ENCODE measurements at places on chromosomes 13 and 19.
A peak's percentile ranks its signal among the peaks of the same experiment; 100 is the strongest.

DNA sequence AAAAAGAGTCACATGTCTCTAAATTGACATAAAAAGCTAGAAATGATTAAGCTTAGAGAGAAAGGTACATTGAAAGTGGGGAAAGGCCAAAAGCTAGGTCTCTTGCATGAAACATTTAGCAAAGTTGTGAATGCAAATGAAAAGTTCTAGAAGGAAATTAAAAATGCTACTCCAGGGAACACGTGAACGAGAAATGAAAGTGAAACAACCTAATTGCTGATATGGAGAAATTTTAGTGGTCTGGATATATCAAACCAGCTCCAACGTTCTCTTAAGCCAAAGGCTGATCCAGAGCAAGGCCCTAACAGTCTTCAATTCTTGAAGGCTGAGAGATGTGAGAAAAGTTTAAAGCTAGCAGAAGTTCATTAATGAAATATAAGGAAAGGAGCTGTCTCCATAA is 419.8 kb downstream of the SLITRK6 start:
- DNase-seq, result no peak
- no peak overlapping the region for H3K27ac ChIP-seq
- H3K4me1 ChIP-seq, result no peaks in the 10 kb centered on the region
- H3K4me3 ChIP-seq, result no peak overlapping the region
- H3K27me3 ChIP-seq, result no peaks in the 10 kb centered on the region

DNA sequence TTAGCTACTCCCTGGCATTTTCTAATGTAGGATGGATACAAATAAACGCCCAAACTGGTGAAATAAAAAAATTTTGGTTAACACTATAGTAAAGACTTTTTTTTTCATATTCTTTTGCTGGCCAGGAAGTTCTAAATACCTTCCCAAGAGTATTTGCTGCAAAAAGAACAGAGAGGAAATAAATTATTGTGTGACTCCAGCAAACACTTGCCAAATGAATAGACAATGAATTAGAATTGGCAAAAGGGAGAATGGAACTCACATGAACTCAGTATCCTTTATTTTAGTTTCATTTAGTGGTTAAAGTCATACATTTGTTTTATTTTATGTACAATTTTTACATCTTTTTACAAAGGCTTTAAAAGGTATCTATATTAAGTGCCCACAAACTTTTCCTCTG is 58.1 kb downstream of the LACC1 start:
- no peak for DNase-seq
- H3K4me3 ChIP-seq, result no peak overlapping the region
- H3K27ac ChIP-seq, result no peak overlapping the region
- no peaks in the 10 kb centered on the region for H3K4me1 ChIP-seq
- H3K27me3 ChIP-seq, result no peaks in the 10 kb centered on the region

DNA sequence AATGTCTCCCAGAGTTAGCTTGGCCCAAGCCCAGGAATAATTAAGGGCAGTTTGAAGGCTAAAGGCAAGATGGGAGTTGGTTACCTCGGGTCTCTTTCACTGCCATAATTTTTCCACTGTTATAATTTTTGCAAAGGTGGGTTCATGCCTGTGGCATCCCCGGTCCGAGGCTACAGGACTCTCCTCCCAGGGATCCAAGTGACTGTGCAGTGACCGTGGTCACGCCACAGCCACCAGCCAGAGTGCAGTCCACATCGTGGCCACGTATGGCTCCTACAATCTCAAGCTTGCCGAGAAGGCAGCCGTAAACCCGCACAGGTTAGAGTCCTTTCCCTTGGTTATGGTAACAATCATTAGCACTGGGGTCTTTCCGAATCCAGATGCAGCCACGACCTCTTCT is 36.8 kb downstream of the C13orf46 start:
- H3K4me3 ChIP-seq, result no peak overlapping the region
- no peaks in the 10 kb centered on the region for H3K27me3 ChIP-seq
- no peaks in the 10 kb centered on the region for H3K36me3 ChIP-seq

DNA sequence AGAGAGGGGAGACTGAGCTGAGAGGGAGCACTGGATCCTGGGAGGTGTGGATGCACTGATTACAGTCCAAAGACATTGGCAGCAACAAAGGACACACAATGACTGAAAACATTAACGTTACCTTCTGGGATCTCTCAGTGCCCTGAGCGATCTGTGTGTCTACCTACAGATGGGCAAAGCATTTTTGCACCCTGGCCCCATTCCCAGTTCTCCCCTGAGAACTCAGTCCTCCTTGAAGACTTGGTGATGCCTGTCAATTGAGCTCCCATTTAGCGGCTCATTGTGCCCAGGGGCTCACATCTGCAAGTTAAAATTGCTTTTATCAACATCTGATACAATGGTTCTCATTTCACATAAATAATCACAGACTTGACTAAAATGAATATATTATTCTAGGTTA is 62.5 kb downstream of the CDADC1 start:
- peak overlapping the region; percentile 92 for H3K27ac ChIP-seq
- no peaks in the 10 kb centered on the region for H3K27me3 ChIP-seq
- H3K4me3 ChIP-seq, result no peak overlapping the region
- H3K4me1 ChIP-seq, result peaks cover 87% of the 10 kb centered on the region
- DNase-seq, result no peak

DNA sequence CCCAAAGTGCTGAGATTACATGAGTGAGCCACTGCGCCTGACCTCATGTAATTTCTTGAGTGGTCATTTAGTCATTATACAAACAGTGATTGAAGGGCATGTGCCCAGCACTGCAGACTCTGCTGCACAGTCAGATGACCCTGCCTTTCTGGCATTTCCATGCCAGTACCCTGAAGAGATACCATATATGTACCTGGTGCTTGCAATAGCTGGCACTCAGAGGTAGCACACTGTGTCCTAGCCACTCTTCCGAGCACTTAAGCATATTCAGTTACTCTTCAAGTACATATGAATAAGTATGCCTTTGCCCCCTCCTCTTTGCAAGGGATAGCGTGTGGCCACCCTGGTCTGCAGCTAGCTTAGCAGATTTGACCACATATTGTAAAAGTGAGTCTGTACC is 15.5 kb downstream of the STX10 start:
- peaks cover 5% of the 10 kb centered on the region for H3K36me3 ChIP-seq
- DNase-seq, result no peak
- H3K4me1 ChIP-seq, result no peaks in the 10 kb centered on the region
- H3K27me3 ChIP-seq, result no peaks in the 10 kb centered on the region
- H3K4me3 ChIP-seq, result no peak overlapping the region

DNA sequence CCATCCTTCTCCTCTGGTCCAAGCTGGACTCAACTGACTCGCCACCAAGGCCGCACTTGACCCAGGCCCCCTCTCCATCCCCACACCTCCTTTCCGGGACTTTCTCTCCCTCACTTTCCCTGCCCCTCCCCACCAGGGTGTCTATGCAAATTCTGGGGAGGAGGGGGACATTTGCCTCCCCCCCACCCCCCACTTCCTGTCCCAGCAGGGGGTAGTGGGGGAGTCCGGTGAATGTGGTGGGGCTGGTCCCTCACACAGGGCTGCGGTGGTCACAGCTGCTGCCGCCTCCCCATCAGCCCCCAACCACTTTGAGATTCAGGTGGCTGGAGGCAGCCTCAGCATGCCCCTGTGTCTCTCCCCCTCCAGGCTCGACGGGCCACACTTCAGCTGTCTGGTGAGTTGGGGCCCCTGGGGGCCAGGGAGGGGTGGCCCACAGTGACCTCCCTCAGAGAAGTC is 870 bp downstream of the SPIB start:
- DNase-seq, result no peak
- no peak overlapping the region for H3K27ac ChIP-seq
- H3K4me3 ChIP-seq, result peak overlapping the region; percentile 38
- H3K36me3 ChIP-seq, result no peaks in the 10 kb centered on the region
- peaks cover 14% of the 10 kb centered on the region for H3K4me1 ChIP-seq

DNA sequence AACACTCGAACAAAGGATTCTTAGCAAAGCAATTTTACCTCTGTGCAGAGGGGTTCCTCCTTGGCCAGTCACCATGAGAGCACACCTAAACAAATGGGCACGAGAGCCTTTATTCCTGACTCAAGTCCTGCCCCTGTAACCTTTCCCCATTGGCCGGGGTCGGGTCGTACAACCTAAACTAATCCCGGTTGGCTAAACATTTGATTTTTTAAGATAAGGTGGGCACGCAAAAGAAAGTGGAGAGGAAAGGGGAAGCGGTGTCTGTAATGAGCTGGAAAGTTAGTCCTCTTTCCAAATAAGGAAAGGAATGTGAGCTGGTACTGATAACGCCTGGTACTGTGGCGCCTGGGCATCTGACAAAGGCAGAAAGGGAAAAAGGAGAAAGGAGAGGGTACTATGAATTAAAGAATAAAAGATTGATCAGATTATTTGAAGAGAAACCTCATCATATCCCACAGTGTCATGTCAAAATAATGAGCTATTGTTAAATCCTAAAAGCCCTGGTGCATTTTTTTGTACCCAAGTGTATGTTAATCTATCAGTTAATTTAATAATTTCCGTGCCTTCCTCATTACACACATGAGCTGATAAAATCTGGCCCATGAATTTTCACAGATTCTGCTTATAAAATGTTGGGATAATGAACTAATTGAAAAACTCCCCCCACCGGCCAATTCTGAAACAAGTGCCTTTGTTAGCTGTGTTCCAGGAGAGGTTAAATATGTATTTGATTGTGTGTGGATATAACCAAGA is 335.7 kb downstream of the RFC3 start:
- no peaks in the 10 kb centered on the region for H3K27me3 ChIP-seq
- no peaks in the 10 kb centered on the region for H3K4me1 ChIP-seq
- DNase-seq, result no peak
- H3K4me3 ChIP-seq, result no peak overlapping the region
- H3K27ac ChIP-seq, result no peak overlapping the region
- no peaks in the 10 kb centered on the region for H3K36me3 ChIP-seq

DNA sequence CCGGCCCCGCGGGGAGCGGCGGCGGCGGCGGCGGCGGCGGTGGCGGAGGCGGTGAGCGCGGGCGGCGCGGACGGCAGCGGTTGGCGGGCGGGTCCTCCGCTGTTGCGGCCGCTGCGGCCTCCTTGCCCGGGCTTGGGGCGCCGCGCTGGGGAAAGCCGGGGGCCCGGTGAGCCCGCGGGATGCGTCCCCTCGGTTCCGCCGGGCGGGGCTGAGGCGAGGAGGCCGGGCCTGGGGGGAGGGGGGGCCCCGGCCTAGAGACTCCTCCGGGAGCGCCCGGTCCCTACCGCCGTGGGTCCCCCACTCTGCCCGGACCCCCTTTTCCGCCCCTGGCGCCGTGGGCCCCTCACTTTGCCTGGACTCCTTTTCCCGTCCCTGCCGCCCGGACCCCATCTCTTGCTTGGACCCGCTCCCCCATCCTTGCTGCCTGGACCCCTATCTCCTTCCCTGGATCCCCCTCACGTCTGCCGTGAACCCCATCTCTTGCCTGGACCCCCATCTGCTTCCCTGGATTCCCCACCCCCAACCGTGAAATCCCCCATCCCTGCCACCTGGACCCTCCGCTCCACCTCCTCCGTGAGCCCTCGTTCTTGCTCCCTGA is 28.6 kb upstream of the NDUFS7 start:
- H3K4me3 ChIP-seq, result peak overlapping the region; percentile 84
- H3K4me1 ChIP-seq, result peaks cover 2% of the 10 kb centered on the region
- H3K27me3 ChIP-seq, result no peaks in the 10 kb centered on the region
- H3K36me3 ChIP-seq, result peaks cover 33% of the 10 kb centered on the region
- H3K27ac ChIP-seq, result peak overlapping the region; percentile 91

GRCh38 chr13:31853643-31854326 is 114.5 kb downstream of the RXFP2 start:
- no peak for DNase-seq
- no peaks in the 10 kb centered on the region for H3K27me3 ChIP-seq
- no peaks in the 10 kb centered on the region for H3K36me3 ChIP-seq
- no peaks in the 10 kb centered on the region for H3K4me1 ChIP-seq
- H3K27ac ChIP-seq, result no peak overlapping the region
- no peak overlapping the region for H3K4me3 ChIP-seq

- peaks cover 9% of the 10 kb centered on the region for H3K4me1 ChIP-seq
- DNase-seq, result peak; percentile 70
- no peak overlapping the region for H3K27ac ChIP-seq
- no peaks in the 10 kb centered on the region for H3K36me3 ChIP-seq
- no peak overlapping the region for H3K4me3 ChIP-seq
These were observed 55.0 kb upstream of the EEF1AKMT1 start for GRCh38 chr13:20828539-20829364.

- H3K27me3 ChIP-seq, result no peaks in the 10 kb centered on the region
- peaks cover 40% of the 10 kb centered on the region for H3K36me3 ChIP-seq
These were observed 18.1 kb downstream of the RCBTB2 start for GRCh38 chr13:48514793-48515192.

GRCh38 chr13:109678459-109678858 is 107.9 kb downstream of the IRS2 start:
- no peaks in the 10 kb centered on the region for H3K4me1 ChIP-seq
- no peak for DNase-seq
- H3K36me3 ChIP-seq, result no peaks in the 10 kb centered on the region
- no peaks in the 10 kb centered on the region for H3K27me3 ChIP-seq
- no peak overlapping the region for H3K27ac ChIP-seq
- H3K4me3 ChIP-seq, result no peak overlapping the region
